Left lung (tissue), 14 donors: ENCODE measurements at places on chromosomes 7 and 10. TPM values are rescaled to one million over a fixed set of nuclear protein-coding genes. Genes with fewer than 3 reads are reported as not detected.

HABP2 gene
- total RNA-seq, result 1.3 TPM

ZNF503 gene
- total RNA-seq, result 34.2 TPM

ATOH7 gene
- not detected for total RNA-seq

RAPGEF5 gene
- 44.2 TPM for total RNA-seq

GPR37 gene
- total RNA-seq, result 2.5 TPM

PON1 gene
- total RNA-seq, result 0.42 TPM

PTN gene
- total RNA-seq, result 2.1 TPM

RABGEF1 gene
- total RNA-seq, result 22.5 TPM

VIPR2 gene
- total RNA-seq, result 0.47 TPM

MSANTD7 gene
- total RNA-seq, result 11.5 TPM

EDRF1 gene
- 19.9 TPM for total RNA-seq

HECW1 gene
- total RNA-seq, result 0.29 TPM

INHBA gene
- total RNA-seq, result 8.0 TPM

IFIT5 gene
- 21.4 TPM for total RNA-seq

CCNY gene
- 60.9 TPM for total RNA-seq

SH2B2 gene
- 5.7 TPM for total RNA-seq

TCERG1L gene
- not detected for total RNA-seq

STAG3 gene
- total RNA-seq, result 0.96 TPM

GATA3 gene
- 2.5 TPM for total RNA-seq

ADAM22 gene
- 3.5 TPM for total RNA-seq

UBN2 gene
- total RNA-seq, result 19.1 TPM

ANKRD2 gene
- 1.9 TPM for total RNA-seq

ZSWIM8 gene
- 112 TPM for total RNA-seq

CASP7 gene
- total RNA-seq, result 34.0 TPM

SLC29A4 gene
- total RNA-seq, result 7.3 TPM

GNGT1 gene
- not detected for total RNA-seq

BICC1 gene
- total RNA-seq, result 10.9 TPM

NDUFB2 gene
- 176 TPM for total RNA-seq

IL2RA gene
- 4.1 TPM for total RNA-seq

OR2A1 gene
- not detected for total RNA-seq

ABCB1 gene
- 2.2 TPM for total RNA-seq

PRR15 gene
- 0.15 TPM for total RNA-seq

ASIC3 gene
- total RNA-seq, result 3.5 TPM

DEPP1 gene
- total RNA-seq, result 25.4 TPM

KLF14 gene
- total RNA-seq, result not detected

SLC26A5 gene
- 0.84 TPM for total RNA-seq

TMEM130 gene
- total RNA-seq, result 0.81 TPM

TEX36 gene
- total RNA-seq, result 0.26 TPM

SEMA4G gene
- 18.9 TPM for total RNA-seq

CCDC7 gene
- 17.1 TPM for total RNA-seq
